Tibial nerve (tissue), 4 donors: ENCODE measurements at places on chromosomes 5 and 9.

DNA sequence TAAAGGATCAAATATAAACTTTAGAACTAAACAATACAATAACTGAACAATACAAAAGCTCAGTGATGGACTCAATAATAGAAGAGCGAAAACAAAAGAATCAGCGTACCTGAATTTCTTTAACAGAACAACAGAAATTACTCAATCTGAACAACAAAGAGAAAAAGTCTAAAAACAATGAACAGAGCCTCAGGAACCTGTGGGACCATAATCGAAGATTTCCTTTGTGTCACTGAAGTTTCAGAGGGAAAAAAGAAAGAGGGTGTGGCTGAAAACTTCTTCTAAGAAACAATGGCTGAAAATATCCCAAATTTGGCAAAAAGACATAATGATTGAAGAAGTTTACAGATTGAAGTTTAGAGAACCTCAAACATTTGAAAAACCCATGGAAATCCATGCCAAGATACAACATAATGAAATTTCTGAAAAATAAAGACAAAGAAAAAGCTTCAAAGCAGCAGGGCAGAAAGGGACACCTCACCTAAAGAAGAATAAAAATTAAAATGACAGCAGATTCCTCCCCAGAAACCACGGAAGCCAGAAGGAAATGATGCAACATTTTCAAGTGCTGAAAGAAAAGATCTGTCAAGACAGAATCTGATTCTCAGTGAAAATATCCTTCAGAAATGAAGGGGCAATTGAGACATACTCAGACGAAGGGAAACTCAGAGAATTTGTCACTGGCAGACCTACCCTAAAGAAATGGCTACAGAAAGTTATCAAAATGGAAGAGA, 288.8 kb downstream of the ARL15 start:
- DNase-seq: no peak

GRCh38 chr5:155193029-155193428, 179.5 kb downstream of the KIF4B start:
- DNase-seq: no peak

- no peak for DNase-seq
These were observed 344.5 kb downstream of the PRR16 start for GRCh38 chr5:120808606-120809005.

GRCh38 chr9:98118640-98119601, at the start of gene TRIM14:
TSS of gene TRIM14 (minus strand) at chr9:98119222. CDS start at chr9:98119188, 34 bp downstream.
- peak; percentile 22 for DNase-seq

GRCh38 chr5:102600964-102601363, 102.2 kb upstream of the SLCO6A1 start:
- no peak for DNase-seq

- DNase-seq: no peak
These were observed 9.9 kb upstream of the SLC9A3 start for GRCh38 chr5:533955-534742.

DNA sequence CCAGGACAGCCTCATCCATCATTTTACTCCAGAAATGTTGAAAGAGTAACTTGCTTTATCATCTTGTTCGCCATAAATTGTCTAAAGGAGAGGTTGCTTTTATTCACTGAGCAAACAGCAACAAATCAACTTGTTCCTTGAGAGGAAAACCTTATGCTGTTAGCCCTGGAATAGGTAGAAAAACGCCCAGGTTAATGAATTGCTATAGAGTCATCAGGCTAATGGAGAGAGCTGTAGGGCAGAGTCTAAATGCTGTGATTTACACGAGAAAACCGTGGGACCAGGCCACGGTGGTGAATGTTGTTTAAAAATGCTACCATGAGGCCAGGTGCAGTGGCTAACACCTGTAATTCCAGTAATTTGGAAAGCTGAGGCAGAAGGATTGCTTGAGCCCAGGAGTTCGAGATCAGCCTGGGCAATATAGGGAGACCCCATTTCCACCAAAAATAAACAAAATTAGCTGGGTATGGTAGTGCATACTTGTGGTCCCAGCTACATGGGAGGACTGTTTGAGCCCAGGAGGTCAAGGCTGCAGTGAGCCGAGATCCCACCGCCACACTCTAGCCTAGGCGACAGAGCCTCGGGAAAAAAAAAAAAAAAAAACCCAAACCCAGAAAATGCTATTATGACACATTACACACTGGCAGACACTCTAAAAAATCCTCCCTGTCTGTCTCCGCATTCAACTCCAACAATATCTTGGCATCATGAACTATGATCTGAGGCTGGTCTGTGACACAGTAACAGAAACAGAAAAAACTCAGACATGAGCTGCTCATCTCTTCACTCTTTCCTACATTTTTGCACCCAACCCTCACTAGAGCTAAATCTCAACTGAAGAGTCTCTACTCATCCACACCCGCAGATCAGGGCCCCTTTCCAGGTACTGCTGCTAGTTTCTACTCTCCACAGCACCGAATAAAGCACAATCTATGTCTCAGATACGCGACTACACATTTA, 118.6 kb upstream of the RETREG1 start:
- DNase-seq: no peak

DNA sequence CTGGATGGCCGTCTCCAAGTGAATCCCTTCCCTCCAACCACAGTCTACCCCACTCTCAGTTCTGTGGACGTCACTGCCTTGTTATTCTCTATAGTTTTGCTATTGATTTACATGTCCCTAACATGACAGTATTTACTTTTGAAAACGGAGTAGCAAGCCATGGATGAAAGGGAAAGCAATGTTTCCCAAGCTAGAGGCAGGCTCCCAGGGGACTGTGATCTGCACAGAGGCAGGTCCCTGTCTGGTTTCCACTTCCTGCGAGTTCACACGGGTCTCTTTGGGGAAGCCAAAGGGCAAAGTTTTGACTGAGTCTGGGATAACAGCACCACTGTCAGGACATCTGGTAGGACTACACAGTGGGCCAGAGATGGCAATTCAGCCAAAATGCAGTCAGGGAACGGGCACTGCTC, 12.7 kb downstream of the C9orf153 start:
- no peak for DNase-seq

GRCh38 chr5:168843277-168844015, 264.3 kb upstream of the PANK3 start:
- no peak for DNase-seq
